ENCODE measurements at places on chromosomes 1 and 21.

DNA sequence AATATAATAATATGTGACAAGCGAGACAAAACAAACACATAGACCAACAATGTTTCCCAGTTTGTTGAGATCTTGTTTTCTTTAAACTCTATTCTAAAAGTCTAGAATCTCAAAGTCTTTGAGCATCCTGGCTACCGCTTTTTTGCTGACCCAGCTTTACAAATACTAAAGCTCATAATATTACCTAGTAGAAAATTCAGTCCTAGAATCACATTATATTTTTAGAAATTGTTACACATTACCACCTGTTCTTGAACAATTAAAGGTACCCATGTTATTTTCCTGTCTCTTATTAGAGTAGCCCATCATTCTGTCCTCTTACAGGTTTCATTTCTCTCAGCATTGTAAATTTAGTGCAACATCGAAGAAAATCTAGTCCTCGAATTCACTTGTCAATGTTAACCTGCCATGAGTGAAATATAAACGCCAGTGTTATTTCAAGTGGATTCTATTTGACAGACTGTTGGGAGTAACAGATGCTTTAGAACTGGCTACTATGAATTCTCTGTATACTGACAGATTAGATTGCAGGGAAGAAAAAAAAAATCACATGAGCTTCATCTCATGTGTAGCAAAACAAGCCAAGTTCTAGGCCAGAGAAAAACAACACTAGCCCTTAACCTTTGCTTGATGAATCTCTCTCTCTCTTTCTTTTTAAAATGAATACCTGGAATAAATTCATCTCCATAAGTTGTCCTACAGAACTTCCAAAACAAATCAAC is 851.2 kb upstream of the ADAMTS5 start:
- no peak for DNase-seq

- no peak for DNase-seq
Measured at GRCh38 chr1:41388510-41388909, 27.3 kb downstream of the FOXO6 start.

DNA sequence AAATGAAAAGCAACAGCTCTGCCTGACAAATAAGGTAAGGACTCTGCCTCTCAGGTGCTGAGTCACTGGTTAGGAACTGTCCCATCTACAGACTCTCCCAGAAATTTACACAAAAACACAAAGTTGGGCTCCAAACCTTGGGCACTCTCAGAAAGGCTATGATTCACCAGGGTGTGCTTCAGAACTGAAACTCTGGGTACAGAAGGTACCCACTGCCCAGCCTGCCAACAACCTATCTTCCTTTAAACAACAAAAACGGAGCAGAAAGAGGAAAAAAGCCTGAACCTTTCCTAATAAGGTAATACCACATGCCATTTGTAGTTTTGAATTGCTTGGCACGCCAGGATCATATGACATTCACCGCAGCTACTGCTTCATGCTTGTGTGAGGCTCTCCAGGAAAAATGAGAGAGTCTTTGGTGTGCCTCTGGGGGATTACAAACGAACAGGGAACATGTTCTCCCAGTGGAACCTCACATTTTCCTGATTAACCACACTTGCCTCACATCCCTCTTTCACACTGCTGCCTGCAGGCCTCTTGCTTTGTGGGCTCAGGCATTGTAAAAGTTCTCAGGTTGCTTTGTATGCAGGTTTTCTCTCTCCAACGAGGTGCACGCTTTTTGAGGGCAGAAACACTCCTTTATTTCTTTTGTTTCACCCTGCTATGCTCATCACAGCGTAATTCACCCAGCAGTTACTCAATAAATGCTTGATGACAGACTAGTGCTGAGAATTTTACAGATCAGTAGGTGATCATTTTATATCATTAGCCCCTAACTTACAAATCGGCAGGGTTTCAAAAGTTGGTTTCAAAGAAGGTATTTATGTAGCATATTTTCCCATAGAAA is 65.1 kb downstream of the GADD45A start:
- no peak for DNase-seq

DNA sequence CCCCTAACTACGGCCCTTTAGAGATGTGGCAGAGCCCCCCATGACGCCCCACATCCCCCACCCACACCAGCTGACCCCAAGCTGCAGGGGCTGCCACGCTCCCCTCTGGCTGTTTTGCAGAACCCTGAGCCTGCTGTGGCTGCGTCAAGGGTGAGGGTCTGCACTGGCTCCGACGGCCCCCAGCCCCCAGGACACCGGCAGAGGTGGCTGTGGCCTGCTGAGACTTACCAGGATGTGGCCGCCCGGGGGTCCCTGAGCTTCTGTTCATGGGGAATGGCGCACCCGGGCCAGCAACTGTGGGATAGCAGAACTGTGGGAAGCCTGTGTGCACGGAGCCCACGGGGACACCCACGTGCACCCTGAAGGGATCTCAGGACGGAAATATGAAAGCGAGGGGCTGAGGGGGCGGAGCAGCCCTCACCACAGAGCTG is 12.8 kb upstream of the RNF223 start:
- peak; percentile 90 for DNase-seq

GRCh38 chr1:210374600-210374953 is 45.9 kb downstream of the HHAT start:
- no peak for DNase-seq

DNA sequence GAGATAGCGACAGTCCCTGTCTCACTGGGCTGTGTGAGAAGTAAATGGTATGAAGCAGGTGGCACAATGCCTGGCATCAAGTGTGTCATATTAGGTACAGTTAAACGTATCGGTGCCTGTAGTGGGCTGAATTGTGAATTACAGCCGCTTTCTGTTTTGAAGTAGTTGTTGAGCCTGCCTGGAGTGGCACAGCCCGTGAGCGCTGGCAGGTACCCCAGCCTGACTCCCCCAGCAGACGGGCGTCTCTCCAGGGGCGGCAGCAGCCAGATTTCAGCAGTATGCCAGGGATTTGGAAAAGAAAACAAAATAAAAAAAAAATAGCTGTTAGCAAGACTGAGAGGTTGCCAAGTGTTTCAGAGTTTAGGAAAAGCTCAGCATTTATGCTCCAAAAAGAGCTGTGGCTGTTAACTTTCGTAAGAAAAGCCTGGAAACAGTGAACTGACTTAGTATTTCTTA is 26.6 kb upstream of the GPR153 start:
- DNase-seq, result no peak

GRCh38 chr1:205961405-205961804 is 18.1 kb upstream of the SLC26A9 start:
- peak; percentile 69 for DNase-seq
